Lower lobe of right lung (tissue), 2 donors: ENCODE measurements at places on chromosomes 7 and 10. TPM values are rescaled to one million over a fixed set of nuclear protein-coding genes. Genes with fewer than 3 reads are reported as not detected.

- DNase-seq = no peak
- H3K4me1 ChIP-seq = no peaks in the 10 kb centered on the region
- H3K27me3 ChIP-seq = no peaks in the 10 kb centered on the region
- H3K36me3 ChIP-seq = no peaks in the 10 kb centered on the region
- H3K4me3 ChIP-seq = no peak overlapping the region
These were observed 374.8 kb downstream of the INHBA start for GRCh38 chr7:41328131-41328530.

DNA sequence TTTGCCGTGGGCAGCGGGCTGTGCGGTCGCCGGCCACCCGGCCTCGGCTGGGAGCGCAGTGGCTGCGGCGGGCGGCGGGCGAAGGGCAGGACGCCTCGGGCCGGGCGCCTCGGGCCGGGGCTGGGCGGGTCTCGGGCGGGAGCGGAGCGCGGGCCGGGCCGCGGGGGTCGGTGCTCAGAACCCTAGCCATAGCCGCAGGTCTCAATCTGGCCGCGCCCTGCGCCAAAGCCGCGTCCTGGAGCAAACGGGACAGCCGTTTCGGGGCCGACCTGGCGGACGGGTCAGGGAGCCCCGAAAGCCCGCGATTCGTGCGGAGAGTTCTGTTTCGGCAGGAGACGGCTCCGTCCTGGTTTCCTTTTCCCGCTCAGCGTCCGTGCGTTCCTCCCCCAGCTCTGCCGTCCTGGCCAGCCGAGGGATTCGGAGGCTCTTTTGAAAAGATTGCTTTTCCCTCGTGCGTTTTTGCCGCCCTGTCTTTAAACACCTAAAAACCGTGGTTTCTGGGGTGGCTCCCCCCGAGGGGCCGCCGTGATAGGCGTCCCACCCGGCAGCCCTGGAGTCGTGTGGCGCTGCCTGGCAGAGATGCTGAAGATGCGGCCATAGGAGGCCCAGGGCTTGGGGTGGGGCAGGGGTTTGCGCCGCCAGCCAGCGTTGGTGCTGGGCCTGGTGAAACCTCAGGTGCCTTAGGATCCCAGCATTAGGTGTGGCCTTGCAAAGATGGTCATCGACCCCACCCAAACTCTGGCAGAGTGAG is 727 bp downstream of the RET start:
- no peak for DNase-seq
- no peak overlapping the region for H3K27ac ChIP-seq
- H3K36me3 ChIP-seq = no peaks in the 10 kb centered on the region
- H3K4me1 ChIP-seq = peaks cover 5% of the 10 kb centered on the region

The CLRN3 gene
- total RNA-seq = not detected

The ARHGAP19 gene
- 15.4 TPM for total RNA-seq
